ENCODE measurements at places on chromosomes 12 and 14.
A peak's percentile ranks its signal among the peaks of the same experiment; 100 is the strongest.

GRCh38 chr12:116547955-116548501, 11.2 kb upstream of the MAP1LC3B2 start:
- DNase-seq, result no peak

DNA sequence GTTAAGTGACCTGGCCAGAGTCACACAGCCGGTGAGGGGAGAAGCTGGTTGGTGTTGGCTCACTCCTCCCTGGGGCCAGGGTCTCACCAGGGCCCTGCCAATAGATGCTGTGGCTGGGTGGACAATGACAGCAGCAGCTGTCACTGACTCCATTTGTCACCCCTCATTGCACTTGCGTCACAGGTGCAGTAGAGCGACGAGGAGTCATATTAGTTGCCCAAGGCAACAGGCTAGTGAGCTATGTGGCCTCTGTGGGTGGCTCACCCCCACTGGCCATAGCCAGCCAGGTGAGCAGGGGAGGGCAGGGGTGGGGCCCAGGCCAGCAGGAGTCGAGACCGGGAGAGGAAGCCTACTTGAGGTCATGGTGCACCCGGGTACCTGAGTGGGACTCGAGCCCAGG, 9.7 kb downstream of the SLC25A47 start:
- peak; percentile 16 for DNase-seq

GRCh38 chr12:112916270-112916669, 9.5 kb downstream of the OAS1 start:
- no peak for DNase-seq

GRCh38 chr14:30940886-30941285, 66.5 kb downstream of the COCH start:
- no peak for DNase-seq

DNA sequence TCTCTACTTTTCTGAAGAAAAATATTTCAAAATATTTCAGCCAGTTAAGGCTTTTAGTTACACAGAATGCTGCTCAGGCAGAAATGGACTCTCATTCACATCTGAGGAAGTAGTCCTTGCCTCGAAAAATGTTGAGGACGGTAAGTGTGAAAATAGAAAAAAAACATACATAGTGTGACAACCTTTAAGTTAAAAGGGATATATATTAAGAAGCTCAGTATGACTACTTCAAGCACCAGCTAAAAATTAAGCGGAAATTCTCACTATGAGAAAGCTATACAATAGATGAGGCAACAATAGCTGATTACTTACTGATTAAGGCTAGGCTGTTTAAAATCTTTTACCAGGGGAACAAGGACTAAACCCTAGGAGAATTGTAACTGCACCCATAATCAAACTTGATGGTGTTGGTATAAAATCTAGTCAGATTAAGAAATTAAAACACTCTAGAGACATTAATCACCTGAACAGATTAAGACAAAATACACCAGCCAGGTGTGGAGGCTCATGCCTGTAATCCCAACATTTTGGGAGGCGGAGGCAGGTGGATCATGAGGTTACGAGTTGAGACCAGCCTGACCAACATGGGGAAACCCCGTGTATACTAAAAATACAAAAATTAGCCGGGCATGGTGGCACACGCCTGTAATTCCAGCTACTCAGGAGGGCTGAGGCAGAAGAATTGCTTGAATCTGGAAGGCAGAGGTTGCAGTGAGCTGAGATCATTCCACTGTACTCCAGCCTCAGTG, 53.9 kb downstream of the HNRNPC start:
- DNase-seq, result no peak

- DNase-seq, result no peak
These were observed 11.9 kb downstream of the VRTN start for GRCh38 chr14:74360163-74360562.

DNA sequence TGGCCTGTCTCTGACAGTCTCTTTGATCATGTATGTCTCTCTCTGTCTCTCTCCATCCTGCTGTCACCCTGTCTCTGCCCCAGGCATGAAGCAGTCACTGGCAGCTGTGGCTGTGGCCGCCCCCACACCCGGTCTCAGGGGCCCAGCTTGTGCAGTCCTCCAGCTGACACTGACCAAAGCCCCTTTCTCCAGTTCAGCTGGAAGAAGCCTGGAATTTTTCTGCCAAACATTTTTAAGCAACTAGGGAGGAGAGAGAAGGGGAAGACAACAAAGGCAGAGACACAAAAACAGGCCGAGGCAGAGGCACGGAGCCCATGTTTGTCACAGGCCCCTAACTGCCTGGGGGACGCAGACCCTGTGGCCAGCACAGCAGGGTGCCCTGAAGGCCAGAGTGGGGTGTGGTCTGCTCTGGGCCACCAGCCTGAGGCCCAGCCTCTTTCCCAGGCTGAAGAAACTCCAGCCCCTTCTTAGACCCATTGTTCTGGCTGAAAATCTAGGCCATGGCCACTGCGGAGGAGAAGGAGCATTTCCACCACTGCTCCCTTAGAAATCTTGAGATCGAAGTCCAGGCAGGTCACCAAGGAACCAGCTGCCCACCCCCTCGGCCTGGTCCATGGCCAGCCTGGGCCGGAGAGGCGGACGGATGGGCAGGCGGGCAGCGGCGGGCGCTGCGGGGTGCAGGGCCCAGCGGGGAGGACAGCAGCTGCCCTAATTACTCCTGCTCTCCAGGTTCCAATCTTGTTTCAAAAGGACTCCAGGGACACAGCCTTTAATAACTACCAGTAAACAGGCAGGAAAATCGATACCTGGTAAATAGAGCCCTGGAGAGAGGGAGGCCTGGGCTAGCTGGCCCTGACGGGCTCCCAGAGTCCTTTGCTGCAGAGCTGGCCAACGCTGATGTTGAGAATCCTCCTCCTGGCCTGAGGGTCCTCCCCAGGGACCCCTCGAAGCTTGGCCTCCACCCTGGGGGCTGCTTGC, 14.9 kb downstream of the DTX1 start:
- DNase-seq, result no peak

- peak; percentile 69 for DNase-seq
These were observed 19.1 kb upstream of the DHRS7 start for GRCh38 chr14:60184146-60184904.

- no peak for DNase-seq
These were observed 2.3 kb downstream of the ARHGDIB start for GRCh38 chr12:14959126-14959440.

DNA sequence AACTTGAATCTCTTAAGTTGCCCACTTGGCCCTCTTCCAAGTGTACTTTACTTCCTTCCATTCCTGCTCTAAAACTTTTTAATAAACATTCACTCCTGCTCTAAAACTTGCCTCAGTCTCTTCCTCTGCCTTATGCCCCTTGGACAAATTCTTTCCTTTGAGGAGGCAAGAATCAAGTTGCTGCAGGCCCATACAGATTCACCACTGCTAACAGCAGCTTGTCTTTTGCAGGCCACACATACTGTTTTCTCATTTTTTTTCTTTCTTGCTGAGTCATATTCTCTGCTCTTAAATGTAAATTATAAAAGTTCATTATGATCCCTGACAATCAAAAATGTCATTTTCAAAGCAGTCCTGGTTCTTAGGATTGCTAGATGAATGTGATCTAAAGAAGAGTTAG, 1820.8 kb upstream of the FLRT2 start:
- DNase-seq, result no peak

DNA sequence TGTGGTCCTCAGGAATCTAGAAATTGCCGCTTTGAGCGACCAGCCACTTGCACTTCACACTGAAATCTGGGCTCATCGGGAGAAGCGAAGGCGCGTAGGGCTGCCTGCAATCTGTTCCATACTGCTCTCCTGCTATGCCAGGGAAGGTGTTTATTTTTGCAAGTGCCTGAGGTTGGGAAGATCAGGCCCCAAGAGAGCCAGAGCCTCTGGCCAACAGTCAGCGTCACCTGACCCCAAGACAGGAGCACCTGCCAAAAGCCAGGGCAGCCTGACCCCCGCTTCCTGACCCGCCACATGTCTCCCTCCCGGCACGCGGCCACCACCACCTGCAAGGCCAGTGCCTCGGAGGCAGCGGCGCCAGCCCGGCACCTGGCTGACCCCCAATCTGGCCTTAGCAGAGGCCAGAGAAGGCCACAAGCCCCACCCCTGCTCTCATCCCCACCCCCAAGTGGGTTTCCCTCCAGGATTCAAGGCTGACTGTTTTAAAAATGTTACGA, 94.4 kb downstream of the CHGA start:
- no peak for DNase-seq

DNA sequence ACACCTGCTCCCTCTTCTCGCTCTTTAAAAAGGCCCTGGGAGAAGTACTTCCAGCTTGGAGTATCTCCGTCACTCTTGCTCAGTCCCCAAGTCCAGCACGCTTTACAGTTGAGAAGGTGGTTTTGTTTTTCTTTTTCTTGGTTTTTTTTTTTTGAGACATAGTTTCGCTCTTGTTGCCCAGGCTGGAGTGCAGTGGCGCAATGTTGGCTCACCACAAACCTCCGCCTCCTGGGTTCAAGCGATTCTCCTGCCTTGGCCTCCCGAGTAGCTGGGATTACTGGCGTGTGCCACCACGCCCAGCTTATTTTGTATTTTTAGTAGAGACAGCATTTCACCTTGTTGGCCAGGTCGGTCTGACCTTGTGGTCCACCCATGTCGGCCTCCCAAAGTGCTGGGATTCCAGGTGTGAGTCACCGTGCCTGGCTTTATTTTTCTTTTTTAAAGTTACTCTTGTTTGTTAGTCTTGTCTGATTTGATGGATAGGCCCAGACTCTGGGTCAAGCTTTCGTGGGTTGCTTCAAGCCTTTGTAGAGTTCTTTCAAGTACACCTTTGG, 1.9 kb downstream of the TDRD9 start:
- DNase-seq, result no peak

GRCh38 chr12:57243521-57244311, 7.3 kb downstream of the STAC3 start:
- DNase-seq, result peak; percentile 77

DNA sequence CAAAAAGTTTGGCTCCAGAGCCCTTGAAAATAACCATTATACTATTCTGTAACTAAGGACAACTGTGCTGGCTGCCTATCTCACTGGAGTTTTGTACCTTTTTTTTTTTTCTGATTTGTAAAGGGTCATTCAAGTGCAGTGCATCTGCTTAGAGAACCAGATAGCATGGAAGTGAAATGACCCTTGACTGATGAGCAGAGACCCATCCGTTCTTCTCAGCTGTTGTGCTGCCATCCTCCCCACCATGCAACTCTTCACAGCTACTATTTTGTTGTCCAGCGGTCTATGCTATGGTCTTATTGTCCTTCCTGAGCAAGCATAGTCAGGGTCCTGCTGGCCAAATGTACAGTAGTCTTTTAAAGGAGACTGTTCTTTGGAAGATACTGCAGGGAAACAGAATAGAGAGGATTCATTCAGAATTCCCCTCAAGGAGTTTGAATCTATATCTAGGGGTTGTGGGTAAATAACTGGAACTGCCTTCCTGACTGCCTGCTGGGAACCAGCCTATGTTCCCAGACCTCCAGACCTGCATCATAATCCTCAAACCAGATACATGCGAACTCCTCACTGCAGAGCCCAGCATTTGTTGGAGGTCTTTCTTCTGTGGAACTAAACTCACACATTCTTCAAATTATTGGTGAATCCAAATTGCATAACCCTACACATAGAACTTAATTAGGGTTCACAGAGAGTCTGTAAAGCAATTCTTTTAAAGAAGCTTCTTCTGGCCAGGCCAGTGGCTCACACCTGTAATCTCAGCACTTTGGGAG, 41.1 kb downstream of the GPR19 start:
- no peak for DNase-seq

- no peak for DNase-seq
These were observed 340.3 kb upstream of the RGS6 start for GRCh38 chr14:71591929-71592328.

DNA sequence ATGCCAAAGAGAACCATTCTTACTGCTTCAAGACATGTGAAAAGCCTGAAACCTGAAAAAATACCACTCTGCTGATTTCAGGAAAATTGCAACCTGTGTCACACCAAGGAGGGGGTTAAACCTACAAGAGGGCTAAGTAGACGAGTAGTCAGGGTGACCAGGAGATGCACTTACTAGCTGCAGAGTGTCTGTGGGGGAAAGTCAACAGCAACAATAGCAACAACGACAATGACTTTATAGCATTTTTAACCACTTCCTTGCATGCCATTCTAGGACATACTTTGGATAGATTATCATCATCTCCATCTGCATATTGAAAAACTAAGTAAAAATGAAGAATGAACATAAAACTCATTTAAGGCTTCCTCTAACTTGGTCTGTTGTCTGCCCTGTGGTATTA, 902.7 kb downstream of the BCL11B start:
- no peak for DNase-seq

- no peak for DNase-seq
These were observed 432.6 kb downstream of the ETNK1 start for GRCh38 chr12:23057571-23057970.

- DNase-seq, result no peak
These were observed 77.3 kb upstream of the LTA4H start for GRCh38 chr12:96112733-96113132.

- no peak for DNase-seq
These were observed 55.7 kb downstream of the GALNT8 start for GRCh38 chr12:4775936-4776335.

GRCh38 chr12:49292729-49293055, 2.3 kb upstream of the PRPH start:
- DNase-seq, result no peak

GRCh38 chr14:68726093-68726695, 66.7 kb downstream of the ZFP36L1 start:
- no peak for DNase-seq

GRCh38 chr12:131092901-131093603, 139.3 kb downstream of the ADGRD1 start:
- DNase-seq, result no peak
